Stimulated activated CD8-positive, alpha-beta memory T cell treated with anti-CD3 and anti-CD28 coated beads, Interleukin-12 subunit alpha, Interleukin-12 subunit beta, amount 100 ng/mL, for 1 hour (primary cell): ENCODE measurements at places on chromosomes 6 and 20.

GRCh38 chr20:44702776-44703175 is 12.4 kb upstream of the CCN5 start:
- no peak for DNase-seq

DNA sequence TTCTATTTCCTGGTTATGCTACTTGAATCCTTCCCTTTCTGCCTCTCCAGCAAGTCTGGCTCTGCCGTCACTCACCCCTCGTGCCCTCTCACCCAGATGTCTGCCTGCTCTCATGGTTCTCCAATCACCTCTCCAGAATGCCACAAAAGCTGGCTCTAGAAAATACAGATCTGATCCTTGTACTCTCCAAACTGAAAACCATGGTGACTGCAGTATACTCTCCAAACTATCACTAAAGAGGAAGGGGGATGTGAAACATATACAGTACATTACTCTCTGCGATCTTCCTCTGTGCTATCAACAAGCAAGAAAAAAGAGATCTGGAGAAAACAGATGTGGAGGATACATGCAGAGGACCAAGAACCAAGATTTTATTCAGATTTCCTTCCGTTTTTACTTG is 91.1 kb downstream of the ATXN1 start:
- no peak for DNase-seq

GRCh38 chr20:13422637-13423036 is 201.6 kb downstream of the ISM1 start:
- no peak for DNase-seq

DNA sequence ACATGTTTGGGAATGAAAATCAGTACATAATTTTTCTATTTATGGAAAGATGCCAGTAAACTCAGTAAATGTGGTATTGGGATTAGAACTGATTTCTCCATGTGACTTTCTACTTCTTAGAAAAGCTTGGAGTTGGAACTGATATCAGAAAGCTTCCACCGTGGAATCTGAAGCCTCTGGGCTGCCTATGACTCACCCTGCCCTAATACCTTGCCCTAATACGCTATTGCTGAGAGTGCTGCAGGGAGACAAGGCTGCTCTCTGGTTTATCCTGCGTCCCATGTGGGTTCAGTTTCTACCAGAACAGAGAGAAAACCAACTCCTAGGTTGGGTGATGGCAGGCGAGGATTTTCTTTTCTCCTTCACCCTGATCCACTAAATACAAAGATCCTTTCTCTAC is 3.3 kb upstream of the STMND1 start:
- DNase-seq, result no peak

DNA sequence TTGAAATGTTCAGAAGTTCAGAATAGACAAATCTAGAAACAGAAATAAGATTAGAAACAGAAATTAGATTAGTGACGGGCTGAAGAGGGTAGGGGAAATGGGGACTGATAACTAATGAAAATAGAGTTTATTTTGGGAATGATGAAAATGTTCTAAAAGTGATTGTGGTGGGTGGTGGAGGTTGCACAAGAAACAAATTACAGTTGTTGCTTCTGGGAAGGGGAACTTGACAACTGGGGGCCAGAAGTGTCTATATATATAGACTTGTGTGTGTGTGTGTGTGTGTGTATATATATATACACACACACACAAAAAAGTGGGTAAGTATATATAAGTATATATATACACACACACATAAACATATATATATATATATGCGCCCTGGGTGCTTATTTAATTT is 86.5 kb upstream of the RREB1 start:
- no peak for DNase-seq

GRCh38 chr6:148059869-148060268 is 282.8 kb upstream of the SASH1 start:
- no peak for DNase-seq

DNA sequence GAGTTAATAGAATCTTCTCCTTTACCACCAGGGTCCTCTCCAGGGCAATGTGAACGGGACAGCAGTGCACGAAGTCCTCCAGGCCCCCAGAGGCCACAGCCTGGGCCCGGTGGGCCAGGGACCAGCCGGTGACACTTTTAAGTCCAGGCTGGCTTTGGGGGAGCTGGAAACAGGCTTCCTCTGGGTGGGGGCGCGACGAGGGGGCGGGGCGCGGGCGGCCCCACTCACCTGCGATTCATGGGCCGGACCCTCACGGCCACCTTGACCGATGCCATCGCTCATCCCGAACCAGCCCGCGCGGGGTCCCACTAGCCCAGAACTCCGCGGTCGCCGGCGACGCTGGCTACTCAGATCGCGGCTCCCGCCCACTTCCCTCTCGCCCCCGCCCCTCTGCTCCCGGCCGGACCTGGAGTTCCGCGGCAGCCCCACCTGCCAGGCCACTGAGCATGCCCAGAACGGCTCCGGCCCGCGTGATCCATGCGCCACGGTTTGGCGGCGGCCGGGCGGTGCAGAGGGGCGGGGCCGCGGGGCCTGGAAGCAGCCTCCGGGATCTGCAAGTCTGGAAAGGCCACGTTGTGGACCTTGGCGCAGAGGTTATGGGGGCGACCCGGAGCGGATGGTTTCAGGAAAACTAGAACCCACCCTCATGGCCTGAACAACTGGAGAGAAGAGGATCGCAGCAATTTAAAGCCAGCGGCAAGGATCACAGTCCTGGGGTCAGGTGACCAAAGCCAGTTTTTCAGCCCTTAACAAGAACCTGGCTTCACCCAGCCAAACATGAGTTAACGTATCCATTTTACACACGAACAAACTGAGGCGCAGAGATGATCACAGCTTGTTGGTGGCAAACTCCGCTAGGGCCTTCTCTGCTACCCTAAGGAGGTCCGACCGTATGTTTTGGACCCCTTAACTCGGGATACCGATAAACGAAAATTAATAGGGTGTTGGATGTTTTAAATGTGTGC is at the start of gene KIF16B:
TSS of gene KIF16B (minus strand) at position 448 of the 965 bp plus-strand sequence. CDS start at position 275, 173 bp downstream.
- DNase-seq, result peak; percentile 65

DNA sequence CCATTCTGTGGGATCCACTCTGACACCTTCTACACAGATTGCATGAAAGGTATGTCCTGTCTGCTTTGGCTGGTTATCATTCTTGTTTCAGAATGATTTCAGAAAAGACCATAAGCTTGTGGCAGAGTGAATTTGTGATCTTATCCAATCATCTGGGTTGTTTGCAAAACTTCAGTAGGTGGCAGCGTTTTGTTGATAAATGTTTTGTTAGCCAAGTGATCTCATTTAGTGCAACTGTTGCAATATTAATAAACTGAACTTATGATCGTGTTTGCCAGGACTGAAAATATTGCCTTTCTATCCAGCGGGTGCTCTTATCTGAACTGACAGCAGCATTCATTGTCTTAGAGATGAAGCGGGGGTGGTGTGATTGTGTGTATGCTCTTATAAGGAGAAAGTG is 613.2 kb upstream of the NOX3 start:
- no peak for DNase-seq
